ENCODE measurements at places on chromosomes 7 and 10.
A peak's percentile ranks its signal among the peaks of the same experiment; 100 is the strongest.

DNA sequence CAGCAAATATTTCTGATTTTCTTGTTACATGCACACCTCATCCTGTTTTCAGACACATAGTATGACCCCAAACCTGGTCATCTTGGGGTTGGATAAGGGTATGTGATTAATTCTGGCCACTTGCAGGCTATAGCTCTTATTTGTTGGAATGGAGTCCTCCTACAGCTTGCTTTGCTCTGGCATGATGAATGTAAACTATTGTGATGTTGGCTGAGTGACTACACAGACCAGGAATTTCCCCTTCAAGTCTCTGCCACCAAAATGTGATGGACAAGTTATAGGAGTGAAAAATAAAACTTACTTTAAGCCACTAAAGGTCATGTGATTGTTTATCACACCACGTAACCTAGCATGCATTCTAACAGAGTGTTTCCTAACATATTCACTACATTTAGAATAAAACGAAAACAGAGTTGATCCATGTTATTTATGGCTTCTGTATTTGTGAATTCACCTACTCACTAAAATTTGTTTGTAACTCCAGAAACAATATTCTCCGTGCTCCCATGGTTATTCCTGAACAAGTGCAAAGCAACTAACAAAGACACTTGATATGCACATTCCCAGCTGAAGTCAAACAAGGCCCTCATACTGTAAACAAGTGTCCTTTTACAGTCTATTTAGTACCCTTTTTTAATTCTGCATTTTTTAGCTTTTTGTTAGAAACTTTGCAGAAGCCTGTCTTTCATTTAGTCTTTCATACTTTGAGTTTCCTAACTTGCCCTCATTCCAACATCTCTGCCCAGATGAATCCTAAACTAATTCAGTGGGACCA is 599.2 kb upstream of the PCDH15 start:
- DNase-seq, result no peak

DNA sequence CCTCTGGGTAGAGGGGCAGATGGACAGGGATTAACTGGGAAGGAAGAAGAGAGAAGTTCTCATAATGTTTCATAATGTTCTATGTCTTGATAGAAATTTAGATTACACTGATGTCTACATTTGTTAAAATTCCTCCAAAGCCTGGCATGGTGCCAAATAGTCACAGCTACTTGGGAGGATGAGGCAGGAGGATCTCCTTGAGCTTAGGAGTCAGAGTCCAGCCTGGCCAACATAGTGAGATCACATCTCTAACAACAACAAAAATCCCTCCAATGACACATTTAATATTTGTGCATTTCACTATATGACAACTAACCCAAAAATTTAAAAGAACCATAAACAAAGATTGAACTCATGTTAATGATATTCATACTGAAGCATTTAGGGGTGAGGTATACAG is 33.0 kb upstream of the PPP1R3C start:
- no peak for DNase-seq

DNA sequence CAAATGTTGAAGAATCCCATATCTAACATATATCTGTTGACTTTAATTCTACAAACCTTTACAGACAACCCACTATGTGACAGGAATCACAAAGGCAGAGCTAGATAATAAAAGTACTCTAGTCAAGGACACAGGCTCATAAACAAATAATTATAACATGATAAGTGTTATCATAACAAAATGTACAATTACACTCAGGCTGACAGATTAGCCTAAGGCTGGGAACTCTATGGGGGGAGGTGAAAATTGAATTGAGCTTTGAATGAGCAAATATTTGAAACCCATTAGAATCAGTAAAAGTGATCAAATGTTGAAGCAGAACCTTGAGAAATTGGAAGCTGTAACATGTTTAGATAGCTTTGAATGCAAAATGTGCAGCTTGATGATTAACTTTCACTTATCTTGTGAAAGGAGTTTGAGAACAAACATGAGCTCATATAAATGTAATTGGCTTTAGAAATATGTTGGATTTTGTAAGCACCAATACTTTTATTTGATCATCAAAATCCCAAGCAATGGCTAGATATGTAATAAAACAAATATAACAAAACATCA is 970.2 kb downstream of the SORCS3 start:
- no peak for DNase-seq

DNA sequence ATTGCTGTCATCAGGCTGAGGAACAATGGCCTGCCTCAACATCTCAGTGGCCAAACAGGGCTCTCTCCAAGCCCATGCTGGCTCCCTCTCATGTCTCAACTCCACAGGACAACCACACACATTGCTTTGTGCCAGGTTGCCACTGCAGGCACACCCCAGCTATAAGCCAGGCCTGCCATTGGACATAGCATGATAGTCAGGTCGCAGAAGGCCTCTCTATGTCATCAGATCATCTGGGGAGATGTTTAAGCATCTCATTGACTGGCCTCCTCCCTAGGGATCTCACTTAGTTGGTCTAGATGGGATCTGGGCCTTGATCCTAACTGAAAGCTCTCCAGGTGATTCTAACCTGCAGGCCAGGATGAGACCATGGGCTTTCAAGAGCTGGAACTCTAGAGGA is 257.2 kb downstream of the GRID1 start:
- no peak for DNase-seq

DNA sequence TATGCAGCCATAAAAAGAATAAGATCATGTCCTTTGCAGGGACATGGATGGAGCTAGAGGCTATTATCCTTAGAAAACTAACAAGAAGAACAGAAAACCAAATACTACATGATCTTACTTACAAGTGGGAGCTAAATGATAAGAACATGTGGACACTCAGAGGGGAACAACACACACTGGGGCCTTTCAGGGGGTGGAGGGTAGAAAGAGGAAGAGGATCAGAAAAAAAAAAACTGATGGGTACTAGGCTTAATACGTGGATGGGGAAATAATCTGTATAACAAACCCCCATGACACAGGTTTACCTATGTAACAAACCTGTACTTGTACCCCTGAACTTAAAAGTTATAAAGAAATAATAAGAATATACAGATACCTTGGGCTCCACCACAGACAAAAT is 514.2 kb downstream of the ARL4A start:
- DNase-seq, result no peak

DNA sequence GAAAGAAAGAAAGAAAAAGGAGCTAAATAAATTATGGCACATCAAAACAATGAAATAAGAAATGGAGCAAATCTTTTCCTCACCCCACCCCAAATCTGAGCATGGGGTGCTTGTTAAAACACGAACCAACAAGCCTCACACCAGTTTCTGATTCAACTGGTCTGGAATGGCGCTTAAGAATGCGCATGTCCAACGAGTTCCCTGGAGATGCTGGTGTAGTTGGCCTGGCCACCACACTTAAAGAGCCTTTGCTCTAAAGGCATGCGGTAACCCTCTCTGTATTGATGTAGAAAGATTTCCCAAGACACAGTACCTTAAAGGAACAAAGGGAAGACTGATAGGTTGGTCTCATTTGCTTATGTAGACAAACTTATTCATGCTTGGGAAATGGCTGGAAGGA is 49.1 kb upstream of the STEAP1B start:
- DNase-seq, result no peak

- DNase-seq, result no peak
Measured at GRCh38 chr7:159008417-159008816, 136.2 kb downstream of the VIPR2 start.

GRCh38 chr10:62063795-62064472 is 162.4 kb downstream of the ARID5B start:
- DNase-seq, result no peak

- DNase-seq, result no peak
Measured at GRCh38 chr10:132022241-132022640, 40.5 kb upstream of the BNIP3 start.

GRCh38 chr7:116969371-116969902 is 16.1 kb downstream of the ST7 start:
- DNase-seq, result no peak

GRCh38 chr7:103888603-103889153 is 100.8 kb downstream of the RELN start:
- DNase-seq, result no peak

DNA sequence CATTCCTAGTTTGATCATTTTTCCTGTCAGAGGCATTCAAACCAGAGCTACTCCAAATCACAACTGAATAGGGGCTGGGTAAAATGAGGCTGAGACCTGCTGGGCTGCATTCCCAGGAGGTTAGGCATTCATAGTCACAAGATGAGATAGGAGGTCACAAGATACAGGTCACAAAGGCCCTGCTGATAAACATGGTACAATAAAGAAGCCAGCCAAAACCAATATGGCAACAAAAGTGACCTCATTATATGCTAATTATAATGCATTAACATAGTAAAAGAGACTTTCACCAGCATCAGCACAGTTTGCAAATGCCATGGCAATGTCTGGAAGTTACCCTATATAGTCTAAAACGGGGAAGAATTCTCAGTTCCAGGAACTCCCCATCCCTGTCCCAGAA is 37.3 kb downstream of the TWIST1 start:
- no peak for DNase-seq

DNA sequence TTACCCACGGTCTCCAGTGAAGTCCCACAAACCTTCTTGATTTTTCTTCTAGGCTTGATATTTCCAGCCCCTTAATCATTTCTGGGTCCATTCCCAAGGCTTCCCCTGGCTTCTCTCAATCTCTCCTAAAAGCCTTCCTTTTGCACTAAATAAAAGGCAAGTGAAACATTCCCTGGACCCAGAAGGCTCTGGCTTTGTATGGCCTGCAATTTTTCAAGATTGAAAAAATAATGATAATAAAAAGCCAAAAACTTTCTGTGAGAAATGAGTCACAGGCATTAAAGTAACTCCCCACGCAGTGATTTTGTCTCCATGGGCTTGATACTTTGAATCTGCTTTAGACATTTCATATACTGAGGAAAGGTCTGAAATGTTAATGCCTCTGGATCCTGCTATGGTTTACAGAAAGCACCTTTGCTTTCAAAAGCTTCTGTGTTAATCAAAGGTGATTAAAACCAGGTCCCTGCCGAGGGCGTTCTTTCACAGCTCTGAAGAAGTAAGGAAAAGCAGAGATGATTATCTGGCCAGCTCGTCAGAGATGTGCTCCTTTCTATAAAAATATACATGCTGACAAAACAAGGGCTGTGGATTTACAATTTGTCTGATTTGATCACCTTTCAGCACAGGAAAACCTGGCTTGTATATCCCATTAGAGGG is 118.9 kb upstream of the TMEM72 start:
- DNase-seq, result no peak

GRCh38 chr7:10662491-10662890 is 311.2 kb upstream of the PHF14 start:
- DNase-seq, result no peak

GRCh38 chr7:15399441-15399840 is 162.4 kb downstream of the AGMO start:
- no peak for DNase-seq

- peak; percentile 72 for DNase-seq
Measured at GRCh38 chr7:74365322-74366022, 76.3 kb downstream of the CLIP2 start.

- DNase-seq, result no peak
Measured at GRCh38 chr7:122676466-122676865, 22.5 kb downstream of the RNF133 start.

- no peak for DNase-seq
Measured at GRCh38 chr10:88187472-88187871, 324.0 kb downstream of the PTEN start.

GRCh38 chr7:57868771-57869483 is 418.9 kb downstream of the ZNF716 start:
- no peak for DNase-seq

- DNase-seq, result no peak
Measured at GRCh38 chr10:114698271-114699061, 40.4 kb upstream of the ABLIM1 start.

DNA sequence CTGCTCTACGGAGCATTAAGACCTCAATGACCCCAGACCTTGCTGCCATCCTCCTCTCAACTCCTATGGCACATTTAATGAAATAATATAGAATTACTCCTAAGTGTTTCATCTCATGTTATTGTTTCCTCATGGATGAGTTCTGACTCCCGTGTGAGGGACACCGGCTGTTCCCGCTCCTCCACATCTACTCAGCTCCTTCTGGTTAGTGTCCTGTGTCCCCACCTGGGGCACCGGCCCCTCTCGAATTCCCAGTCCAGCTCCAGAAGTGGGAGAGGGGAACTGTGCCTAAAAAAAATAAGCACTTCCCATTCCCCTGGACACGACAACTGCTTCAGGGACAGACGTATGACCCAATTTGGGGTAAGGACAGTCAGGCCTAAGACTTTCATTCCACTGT is 58.3 kb downstream of the PIP4K2A start:
- no peak for DNase-seq

GRCh38 chr10:32348297-32349198 is 1.6 kb upstream of the EPC1 start:
- no peak for DNase-seq

- DNase-seq, result no peak
Measured at GRCh38 chr10:36092116-36092515, 450.0 kb upstream of the FZD8 start.

- no peak for DNase-seq
Measured at GRCh38 chr10:97788552-97789442, 17.0 kb upstream of the SFRP5 start.

DNA sequence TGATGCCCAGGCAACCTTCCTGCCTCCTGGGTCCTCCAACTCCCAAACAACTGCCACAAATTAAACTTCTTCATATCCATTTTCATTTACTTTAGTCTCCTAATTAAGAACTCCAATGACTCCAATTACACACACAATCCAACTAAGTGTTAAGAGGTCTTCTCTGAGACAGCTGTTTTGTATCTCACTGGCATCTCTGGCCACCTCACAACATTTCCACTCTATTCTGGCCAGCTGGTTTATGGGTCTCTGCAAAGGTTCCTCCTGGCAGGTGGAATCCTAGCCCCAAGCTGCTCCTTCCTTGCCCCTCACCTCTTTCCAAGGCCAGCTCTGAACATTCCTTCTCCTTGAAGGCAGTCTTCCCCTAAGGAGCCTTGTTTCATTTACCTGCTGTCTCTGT is 123.1 kb upstream of the HPS1 start:
- DNase-seq, result no peak

All from substantia nigra (tissue), 51 donors.